ENCODE measurements at places on chromosomes 16 and 17.
A peak's percentile ranks its signal among the peaks of the same experiment; 100 is the strongest.

GRCh38 chr16:67726106-67727034 is 7.3 kb upstream of the GFOD2 start:
- no peak overlapping the region for H3K4me3 ChIP-seq
- DNase-seq: no peak
- H3K27me3 ChIP-seq: no peaks in the 10 kb centered on the region
- H3K36me3 ChIP-seq: peaks cover 45% of the 10 kb centered on the region
- no peak overlapping the region for H3K27ac ChIP-seq

- no peaks in the 10 kb centered on the region for H3K36me3 ChIP-seq
- H3K27me3 ChIP-seq: no peaks in the 10 kb centered on the region
- DNase-seq: no peak
- no peaks in the 10 kb centered on the region for H3K4me1 ChIP-seq
- H3K4me3 ChIP-seq: no peak overlapping the region
Observed at GRCh38 chr17:58614859-58615459, 76.9 kb downstream of the TEX14 start.

DNA sequence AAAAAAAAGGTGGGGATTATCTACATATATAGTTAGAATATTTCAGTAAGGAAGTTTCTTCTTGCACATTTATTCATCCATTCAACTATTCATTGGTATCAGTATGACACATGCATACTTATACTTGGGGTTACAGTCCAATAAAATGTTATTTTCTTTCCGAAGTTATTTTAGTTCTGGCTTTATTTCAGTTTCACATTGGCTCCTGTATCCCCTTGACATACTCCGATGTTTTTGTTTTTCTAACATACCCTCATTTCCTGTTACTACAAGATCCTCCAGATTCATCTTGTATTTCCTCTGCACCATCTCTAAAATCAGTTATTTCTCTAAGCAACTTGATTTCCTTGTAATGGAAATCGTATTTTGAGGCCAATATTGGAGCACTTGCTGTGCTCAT is 435.5 kb upstream of the MON1B start:
- H3K27me3 ChIP-seq: no peaks in the 10 kb centered on the region
- DNase-seq: no peak
- H3K4me3 ChIP-seq: no peak overlapping the region
- H3K36me3 ChIP-seq: no peaks in the 10 kb centered on the region
- H3K27ac ChIP-seq: no peak overlapping the region

DNA sequence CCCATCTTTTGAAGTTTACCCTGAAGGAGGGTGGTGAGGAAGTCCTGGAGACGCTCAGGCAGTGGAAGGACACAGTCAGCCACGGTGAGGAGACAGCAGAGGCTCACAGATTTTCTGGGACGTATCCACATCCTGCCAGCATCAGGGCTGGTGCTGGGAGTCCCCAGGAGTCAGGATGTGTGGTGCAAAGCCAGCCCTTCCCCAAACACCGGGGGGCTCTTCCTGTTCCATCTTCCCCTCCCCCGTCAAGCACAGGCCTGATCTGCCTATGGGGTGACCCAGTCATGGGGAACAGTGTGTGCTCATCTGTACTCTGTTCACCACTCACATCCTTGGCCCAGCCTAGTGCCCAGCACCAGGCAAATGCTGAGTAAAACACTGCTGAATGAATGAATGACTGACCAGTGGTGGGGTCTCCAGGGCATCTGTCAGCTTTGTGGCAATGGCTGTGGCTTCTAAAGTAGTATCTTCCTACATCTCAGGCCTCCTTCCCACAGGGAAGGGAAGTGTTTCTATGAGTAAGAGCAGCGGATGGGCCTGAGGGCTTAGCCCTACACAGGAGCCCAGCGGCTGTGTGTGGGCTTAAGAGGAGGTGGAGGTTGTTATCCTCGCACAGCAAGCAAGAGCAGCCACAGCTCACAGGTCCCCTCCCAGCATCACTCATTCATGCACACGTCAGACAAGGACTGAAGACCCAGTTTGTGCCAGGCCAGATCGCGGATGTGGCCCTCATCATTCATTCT is 23.3 kb downstream of the NOS2 start:
- no peak for DNase-seq
- no peaks in the 10 kb centered on the region for H3K4me1 ChIP-seq
- no peaks in the 10 kb centered on the region for H3K27me3 ChIP-seq
- no peak overlapping the region for H3K4me3 ChIP-seq

DNA sequence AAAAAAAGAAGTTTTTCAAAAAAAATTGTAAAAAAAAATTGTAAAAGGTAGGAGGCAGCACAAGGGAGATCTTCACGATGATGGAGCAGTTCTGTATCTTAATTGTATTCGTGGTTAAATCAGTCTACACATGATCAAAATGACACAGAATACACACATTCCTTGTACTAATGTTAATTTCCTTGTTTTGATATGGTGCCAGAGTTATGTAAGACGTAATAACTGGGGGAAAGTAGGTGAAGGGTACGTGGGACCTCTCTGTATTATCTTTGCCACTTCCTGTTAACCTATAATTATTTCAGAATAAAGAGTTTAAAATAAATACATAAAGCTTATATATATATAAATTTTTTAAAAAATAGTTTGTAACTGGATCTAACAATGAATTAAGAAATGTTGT is 36.8 kb downstream of the HELZ start:
- peaks cover 38% of the 10 kb centered on the region for H3K36me3 ChIP-seq
- H3K4me1 ChIP-seq: peaks cover 5% of the 10 kb centered on the region
- H3K27me3 ChIP-seq: no peaks in the 10 kb centered on the region
- DNase-seq: no peak

GRCh38 chr17:49817993-49818392 is 29.5 kb downstream of the KAT7 start:
- no peak overlapping the region for H3K27ac ChIP-seq
- peaks cover 90% of the 10 kb centered on the region for H3K36me3 ChIP-seq
- no peak overlapping the region for H3K4me3 ChIP-seq
- H3K27me3 ChIP-seq: no peaks in the 10 kb centered on the region

- peaks cover 69% of the 10 kb centered on the region for H3K36me3 ChIP-seq
- H3K27me3 ChIP-seq: no peaks in the 10 kb centered on the region
- H3K27ac ChIP-seq: no peak overlapping the region
- DNase-seq: no peak
Observed at GRCh38 chr17:41915566-41915965, 3.2 kb downstream of the ACLY start.

- H3K4me1 ChIP-seq: peaks cover 38% of the 10 kb centered on the region
- H3K4me3 ChIP-seq: no peak overlapping the region
- DNase-seq: no peak
- no peaks in the 10 kb centered on the region for H3K27me3 ChIP-seq
- H3K36me3 ChIP-seq: peaks cover 28% of the 10 kb centered on the region
- peak overlapping the region; percentile 89 for H3K27ac ChIP-seq
Observed at GRCh38 chr16:9128346-9129342, 37.2 kb downstream of the HAPSTR1 start.

GRCh38 chr17:42275527-42276358 is 448 bp downstream of the STAT5B start:
- peaks cover 24% of the 10 kb centered on the region for H3K4me1 ChIP-seq
- H3K36me3 ChIP-seq: peaks cover 3% of the 10 kb centered on the region
- peak overlapping the region; percentile 93 for H3K4me3 ChIP-seq
- DNase-seq: peak; percentile 43
